ENCODE measurements at places on chromosomes 11 and 22.
A peak's percentile ranks its signal among the peaks of the same experiment; 100 is the strongest.

- no peak for DNase-seq
These were observed 825.7 kb downstream of the FAM181B start for GRCh38 chr11:81907996-81908395.

- peak; percentile 80 for DNase-seq
These were observed 35.0 kb downstream of the TPBGL start for GRCh38 chr11:75275581-75275980.

- no peak for DNase-seq
These were observed 10.3 kb downstream of the HSPA8 start for GRCh38 chr11:123051634-123052033.

DNA sequence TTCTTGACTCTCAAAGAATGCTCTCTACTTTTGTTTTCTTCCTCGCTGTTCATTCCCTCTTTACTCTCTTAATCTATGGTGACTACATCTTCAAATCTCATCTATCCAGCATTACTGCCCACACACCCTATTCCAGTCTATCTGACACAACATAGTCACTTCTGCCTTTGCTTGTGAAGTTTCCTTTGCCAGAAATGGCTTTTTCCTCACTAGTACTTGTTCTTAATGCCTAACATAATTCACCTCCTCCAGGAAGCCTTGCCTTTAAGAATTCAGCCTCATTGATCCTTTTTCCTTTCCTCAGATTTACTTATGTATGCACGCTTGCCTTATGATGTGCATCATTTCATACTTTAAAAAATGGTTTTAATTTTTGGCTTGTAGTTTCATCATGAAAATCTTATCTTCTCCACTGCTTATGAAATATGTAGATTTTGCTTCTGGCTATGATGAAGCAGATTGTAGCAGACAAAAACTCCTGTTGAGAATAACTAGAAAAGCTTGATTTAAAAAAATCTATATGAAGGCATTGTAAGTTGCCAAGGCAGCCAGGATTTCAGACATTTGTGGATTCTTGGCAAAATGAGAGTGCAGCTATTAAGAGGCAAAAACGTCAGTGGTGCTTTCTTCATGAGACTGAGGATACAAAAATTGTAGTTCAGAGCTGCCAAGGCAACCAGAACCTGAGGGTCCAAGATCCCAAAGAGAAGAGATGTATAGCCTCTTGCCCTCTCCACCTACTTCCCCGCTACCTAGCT, 31.8 kb downstream of the RNF169 start:
- no peak for DNase-seq

- DNase-seq: no peak
These were observed 5.8 kb downstream of the ARL14EP start for GRCh38 chr11:30328681-30329080.

DNA sequence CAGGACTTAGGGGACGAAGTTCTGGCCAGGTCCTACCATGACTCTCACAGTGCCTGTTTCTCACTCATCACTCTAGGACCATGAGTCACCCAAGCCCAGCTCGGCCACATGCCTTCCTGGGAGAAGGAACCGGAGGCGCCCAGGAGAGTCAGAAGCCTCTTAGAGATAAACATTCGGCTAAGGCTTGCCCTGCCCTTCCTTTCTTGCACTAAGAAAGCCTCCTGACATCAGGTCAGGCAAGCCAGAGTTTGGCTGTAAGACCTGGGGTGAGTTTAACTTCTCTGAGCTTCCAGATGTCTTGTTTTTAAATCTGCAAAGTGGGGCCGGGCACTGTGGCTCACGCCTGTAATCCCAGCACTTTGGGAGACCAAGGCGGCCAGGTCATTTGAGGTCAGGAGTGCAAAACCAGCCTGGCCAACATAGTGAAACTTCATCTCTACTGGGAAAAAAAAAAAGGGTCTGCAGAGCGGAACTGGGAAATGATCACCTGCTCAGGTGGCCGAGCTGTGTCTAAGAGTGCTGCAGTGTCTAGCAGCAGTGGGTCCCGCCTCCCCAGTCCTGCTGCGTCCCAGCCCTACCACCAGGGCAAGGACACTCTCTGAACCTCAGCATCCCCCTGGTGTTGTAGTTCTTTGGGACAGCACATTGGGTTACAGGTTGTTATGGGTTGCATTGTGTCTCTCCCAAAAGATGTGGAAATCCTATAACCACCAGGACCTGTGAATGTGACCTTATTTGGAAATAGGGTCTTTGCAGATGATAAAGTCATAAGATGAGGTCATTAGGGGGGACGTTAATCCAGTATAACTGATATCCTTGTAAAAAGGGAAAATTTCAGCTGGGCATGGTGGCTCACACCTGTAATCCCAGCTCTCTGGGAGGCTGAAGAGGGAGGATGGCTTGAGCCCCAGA, 1.8 kb upstream of the CARS1 start:
- no peak for DNase-seq

GRCh38 chr11:112367461-112367860, 106.8 kb upstream of the PLET1 start:
- DNase-seq: no peak

GRCh38 chr22:50696799-50697561, 24.4 kb downstream of the SHANK3 start:
- no peak for DNase-seq

GRCh38 chr11:83259559-83259958, 26.6 kb downstream of the CCDC90B start:
- DNase-seq: no peak

- peak; percentile 6 for DNase-seq
These were observed 35.7 kb downstream of the TBCEL start for GRCh38 chr11:121059605-121060004.

GRCh38 chr22:33162196-33162595, 104.0 kb upstream of the SYN3 start:
- no peak for DNase-seq

GRCh38 chr11:34825315-34825669, 90.9 kb downstream of the APIP start:
- DNase-seq: no peak

DNA sequence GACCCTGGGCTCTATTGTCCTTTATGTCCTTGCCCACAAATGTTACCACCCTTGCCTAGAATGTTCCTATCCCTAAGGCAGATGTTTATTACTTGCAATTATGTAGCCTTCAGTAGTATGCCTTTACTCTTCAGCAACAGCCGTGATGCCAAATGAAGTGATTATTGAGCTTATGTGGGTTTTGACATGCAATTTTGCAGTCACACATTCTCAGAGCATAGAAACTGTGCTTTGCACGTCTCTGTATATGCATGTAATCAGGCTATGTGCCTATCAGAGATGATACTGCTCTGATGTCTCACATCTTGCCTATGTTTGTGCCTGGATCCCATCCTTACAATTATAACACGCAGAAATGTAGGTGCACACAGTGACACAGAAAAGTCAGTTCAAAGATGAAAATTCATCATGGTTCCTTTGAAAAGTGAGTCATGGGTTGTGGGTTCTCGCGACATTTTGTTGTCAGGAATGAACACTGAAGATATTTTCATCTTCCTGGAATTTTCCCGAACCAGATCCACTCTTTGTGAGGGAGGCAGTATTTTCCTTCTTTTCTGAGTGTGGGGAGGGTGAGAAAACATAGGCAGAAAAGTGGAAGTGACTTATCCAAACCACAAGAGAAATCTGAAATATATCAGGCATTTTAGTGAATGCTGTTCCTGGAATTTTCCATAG, 81.1 kb downstream of the BMAL1 start:
- no peak for DNase-seq
